B cell (primary cell): ENCODE measurements at places on chromosomes 3 and 15. TPM values are rescaled to one million over a fixed set of nuclear protein-coding genes. Genes with fewer than 3 reads are reported as not detected.

DNA sequence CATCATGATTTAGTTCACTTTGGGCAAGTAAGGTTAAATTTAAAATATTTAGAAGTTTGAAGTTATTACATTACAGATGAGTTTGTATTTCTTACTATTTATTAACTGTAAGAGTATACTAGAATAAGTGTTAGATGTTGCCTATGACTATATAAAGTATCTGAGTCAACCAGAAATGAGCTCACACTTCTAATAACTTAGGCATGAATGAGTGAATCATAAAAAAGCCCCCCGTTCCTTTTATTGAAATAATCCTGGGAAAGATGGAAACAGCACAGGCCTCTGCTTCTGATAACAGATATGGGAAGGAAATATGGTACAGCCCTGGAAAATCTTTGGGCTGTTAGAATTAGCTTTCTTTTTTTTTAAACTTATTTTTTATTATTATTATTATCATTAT lies 66.6 kb upstream of the TGFBR2 start:
- no peak for DNase-seq

- no peak for DNase-seq
These were observed 172.4 kb upstream of the IQSEC1 start for GRCh38 chr3:13245615-13245978.

Gene DALRD3
- total RNA-seq, result 56.8 and 57.2 TPM in 2 replicates

DNA sequence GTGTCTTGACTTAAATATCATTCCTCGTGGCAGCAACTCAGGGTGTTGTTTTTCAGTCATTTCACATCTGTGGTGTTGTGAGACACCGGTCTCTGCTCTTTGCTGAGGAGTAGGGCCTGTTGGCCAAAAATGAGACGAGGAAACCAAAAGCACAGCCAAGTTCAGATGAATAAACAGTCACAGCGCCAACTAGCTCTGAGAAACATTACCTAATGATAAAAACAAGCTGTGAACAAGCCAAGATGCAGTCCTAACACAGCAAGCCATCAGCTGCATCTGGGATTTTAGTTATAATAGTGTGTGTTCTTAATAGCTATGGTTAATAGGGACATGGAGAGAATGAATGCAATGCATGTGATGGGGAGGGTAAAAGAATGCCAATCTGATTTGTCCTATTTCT lies 843.4 kb upstream of the DPPA4 start:
- DNase-seq, result no peak

Gene SI
- total RNA-seq, result not detected in 2 replicates

GRCh38 chr3:55797084-55797483 lies 310.0 kb upstream of the WNT5A start:
- no peak for DNase-seq

DNA sequence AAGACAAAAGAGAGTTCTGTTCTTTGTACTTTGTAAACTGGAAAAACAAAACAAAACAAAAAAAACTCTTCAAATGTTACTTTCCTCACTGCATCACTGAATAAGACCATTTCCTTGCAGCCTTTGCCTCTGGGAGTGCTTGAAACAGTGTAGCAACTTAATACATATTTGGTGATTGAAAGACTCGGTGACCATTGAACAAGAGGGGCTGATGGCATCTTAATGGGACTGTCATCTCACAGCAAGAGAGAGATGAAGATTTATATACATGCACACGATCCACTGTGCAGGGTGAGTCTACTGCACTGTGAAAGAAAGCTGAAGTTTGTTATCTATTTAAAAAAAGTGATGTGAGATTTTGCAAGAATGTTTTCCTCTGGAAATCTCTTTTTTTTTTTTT lies 111.9 kb upstream of the KLHL25 start:
- no peak for DNase-seq

DNA sequence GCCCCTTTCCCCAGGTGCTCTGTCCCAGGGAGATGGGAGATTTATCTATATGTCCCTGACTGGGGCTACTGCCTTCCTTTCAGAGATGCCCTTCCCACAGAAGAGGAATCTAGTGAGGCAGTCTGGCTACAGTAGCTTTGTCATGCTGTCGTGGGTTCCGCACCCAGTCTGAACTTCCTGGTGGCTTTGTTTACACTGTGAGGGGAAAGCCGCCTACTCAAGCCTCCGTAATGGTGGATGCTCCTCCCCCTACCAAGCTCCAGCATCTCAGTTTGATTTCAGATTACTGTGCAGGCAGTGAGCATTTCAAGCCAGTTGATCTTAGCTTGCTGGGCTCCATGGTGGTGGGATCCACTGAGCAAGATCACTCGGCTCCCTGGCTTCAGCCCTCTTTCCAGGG lies 35.4 kb upstream of the SLC7A14 start:
- DNase-seq, result no peak

DNA sequence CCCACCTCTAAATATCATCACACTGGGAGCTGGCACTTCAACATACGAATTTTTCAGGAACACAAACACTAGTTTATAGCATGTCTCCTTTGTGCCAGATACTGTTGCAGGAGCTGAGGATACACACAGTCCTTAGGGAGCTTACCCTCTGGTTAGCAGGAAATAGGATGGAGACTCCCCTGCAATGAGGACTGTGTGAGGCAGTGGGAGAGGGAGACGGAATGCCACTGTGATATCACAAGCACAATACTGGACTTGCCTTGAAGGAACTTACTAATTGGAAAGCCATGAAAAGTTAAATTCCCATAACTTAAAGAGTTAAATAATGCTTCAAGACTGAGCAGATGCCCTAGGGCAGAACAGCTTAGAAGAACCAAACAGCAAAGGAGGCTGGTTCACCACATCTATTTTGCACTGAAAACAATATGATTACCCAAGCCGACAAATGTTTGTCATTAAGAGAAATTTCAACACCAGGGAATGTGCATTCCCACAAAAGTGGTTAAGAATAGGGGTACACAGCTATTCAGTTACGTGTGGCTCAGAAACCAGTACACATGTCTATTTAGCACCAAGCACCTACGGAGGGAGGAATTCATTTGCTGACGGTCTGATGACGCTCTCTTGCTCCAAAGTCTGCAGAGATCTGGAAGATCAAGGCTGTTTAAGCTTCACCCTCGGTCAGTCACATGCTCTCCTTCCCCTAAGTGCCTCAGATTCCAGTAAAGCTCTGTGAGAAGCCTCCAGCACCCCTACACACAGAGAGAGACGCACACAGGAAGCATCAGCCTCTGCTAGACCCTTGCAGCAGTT lies 5.2 kb downstream of the TBC1D2B start:
- DNase-seq, result no peak

GRCh38 chr15:73570355-73571032 lies 62.7 kb downstream of the NPTN start:
- no peak for DNase-seq

- DNase-seq, result no peak
These were observed 340.4 kb upstream of the KCNMB2 start for GRCh38 chr3:178195824-178196223.

Gene SLC28A2
- not detected in 2 replicates for total RNA-seq

DNA sequence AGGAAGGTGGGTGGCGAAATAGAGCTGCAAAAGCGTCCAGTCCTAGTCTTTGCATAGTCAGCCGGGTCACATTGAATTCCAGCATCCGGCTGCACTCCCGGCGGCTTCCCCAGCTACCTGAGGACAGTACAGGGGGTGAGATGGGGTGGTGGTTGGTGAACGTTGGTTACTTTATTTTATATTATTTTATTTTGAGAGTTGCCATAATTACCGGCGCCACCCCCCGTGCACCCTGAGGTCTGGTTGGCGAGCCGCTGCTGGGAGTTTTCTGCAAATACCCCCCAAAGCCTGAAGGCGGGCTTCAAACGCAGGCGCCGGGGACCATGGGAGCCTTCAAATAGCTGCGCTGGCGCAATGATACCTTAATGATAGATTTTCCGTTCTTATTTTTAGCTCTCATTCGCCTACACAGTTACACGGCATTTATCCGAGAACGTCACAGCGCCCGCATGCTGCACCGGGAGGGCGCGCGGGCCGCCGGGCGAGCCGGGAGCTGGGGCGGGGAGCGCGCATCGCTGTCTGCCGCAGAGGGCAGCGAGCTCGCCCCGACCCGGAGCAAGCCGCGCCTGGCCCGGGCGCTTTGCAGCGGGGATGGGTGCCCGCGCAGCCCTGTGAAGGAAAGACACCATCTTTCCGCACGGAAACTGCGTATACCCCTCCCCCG lies 756 bp upstream of the RASGRF1 start:
- DNase-seq, result peak; percentile 35

DNA sequence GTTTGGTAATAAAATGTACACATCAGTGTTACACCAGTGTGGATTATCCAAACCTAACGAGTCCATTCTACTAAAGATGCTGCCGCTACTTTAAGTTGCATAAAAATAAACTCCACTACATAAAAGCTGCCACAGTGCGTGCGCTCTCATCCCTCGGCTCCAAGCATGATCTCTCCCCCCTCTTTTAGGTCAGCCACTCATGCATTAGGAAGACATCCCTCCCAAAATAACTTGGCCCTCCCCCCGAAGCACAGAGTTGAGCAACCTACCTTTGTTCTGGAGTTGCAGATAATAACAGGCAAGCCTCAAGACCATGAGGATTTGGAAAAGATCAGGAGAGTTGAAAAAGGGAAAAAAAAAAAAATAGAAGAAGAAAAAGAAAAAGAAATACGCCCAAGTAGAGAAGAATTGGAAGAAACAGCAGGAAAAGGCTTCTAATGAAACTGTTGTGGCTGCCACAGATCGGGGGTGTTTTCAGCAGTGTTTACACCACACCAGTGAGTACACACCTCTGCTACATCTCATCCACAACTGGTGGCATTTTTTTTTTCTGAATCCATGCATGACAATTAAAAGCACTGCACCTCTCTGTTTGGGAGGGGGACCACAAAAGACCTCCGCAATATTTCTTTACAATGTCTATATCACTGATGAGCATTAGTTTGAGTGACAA lies 339.2 kb downstream of the FOXP1 start:
- no peak for DNase-seq

Gene CLEC3B
- 0.34 TPM in 1 of 2 replicates, not detected in the other for total RNA-seq

Gene SERPINI2
- not detected in 2 replicates for total RNA-seq

- DNase-seq, result no peak
These were observed 1.8 kb upstream of the CCR9 start for GRCh38 chr3:45884368-45885201.
